Umbilical cord (tissue), 2 donors: ENCODE measurements at places on chromosomes 4 and X. TPM values are rescaled to one million over a fixed set of nuclear protein-coding genes. Genes with fewer than 3 reads are reported as not detected.

GRCh38 chr4:62057031-62057430 lies 856.9 kb downstream of the ADGRL3 start:
- no peak for DNase-seq

- DNase-seq = no peak
Measured at GRCh38 chr4:73705056-73705432, 35.3 kb upstream of the CXCL8 start.

DNA sequence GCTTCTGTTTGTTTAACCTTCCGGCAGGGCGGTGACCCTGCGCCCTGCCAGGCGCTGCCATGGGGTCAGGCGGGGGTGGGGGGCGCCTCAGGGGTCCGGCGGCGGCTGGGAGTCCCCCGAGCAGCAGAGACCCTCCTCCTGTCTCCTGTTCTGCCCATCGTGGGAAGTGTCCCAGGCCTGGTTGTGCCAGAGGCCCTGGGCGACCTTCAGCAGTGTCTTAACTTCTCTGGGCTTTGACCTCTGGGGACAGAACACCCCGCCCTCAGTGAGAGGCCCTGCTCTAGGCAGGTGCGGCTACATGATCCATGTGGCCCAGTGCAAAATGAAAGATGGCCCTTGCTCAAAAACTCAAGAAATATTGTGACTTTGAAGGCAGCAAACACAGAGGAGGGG lies 22.8 kb upstream of the HMX1 start:
- DNase-seq = no peak

GRCh38 chrX:129613596-129613995 lies 41.2 kb downstream of the APLN start:
- no peak for DNase-seq

DNA sequence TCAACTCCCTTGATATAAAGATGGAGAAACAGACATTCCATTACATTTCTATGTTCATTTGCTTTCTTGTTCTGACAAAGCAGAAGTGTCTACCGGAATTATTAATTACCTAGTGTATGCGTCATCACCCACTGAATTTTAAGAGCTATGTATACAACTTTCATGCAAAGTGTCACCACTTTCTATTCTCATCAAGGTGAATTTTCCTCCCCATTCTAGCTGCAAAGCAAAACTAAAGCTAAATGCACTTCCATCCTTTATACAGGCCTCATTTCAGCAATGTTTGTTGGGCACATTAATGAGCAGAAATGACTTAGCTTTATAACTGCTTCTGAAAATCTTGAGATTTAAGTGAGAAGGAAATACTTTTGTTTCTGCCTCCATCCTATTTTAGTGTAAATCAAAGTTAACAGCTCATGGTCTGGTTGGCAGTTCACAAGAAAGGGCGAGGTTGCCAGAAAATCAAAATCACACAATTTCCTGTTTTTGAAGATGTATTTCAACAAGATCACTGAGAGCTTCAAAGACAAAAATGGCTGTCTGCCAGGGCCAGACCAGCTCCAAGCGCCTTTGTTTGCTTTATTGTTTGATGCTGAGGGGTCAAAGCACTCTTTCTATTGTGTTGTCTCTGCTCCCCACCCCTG lies 7.2 kb upstream of the FAM9C start:
- DNase-seq = no peak

DNA sequence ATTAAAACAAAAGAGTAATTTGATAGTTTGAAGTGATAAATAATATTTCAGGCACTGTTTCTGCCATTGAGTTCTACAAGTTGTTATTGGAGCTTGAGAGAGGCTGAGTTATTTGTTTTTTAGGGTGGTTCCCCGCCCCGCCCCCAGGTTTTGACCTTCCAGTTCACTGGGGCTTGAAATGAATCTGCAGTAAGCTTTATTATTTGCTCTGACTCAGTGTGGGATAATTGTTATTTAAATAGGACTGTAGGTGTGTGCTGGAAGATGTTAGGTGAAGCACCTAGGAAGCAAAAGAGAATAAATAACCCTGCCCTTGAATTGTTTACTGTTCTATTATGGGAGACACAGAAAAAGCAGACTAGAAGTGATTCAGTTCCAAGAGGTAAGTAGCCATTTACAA lies 81.2 kb upstream of the KCNIP4 start:
- DNase-seq = no peak

DNA sequence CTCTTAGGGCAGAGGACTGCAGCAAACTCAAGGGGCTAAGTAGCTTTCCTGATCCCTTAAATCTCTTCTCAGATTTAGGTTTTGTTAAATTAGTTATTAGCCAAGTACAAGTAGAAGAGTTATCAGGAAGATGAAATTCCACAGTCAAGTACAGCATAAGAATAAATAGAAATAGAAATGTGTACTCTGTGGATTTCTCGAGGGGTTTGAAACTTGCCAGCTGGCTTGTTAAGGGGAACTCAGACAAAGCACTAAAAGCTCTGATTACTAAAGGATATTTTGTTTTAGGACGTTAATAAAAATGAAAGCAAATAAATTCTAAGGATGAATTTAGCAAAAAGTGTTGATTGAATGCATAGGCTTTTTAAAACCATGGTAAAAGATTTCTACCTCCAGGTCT lies 654.6 kb downstream of the RAPGEF2 start:
- no peak for DNase-seq

GRCh38 chr4:3470244-3471097 lies 7.4 kb downstream of the DOK7 start:
- no peak for DNase-seq

DNA sequence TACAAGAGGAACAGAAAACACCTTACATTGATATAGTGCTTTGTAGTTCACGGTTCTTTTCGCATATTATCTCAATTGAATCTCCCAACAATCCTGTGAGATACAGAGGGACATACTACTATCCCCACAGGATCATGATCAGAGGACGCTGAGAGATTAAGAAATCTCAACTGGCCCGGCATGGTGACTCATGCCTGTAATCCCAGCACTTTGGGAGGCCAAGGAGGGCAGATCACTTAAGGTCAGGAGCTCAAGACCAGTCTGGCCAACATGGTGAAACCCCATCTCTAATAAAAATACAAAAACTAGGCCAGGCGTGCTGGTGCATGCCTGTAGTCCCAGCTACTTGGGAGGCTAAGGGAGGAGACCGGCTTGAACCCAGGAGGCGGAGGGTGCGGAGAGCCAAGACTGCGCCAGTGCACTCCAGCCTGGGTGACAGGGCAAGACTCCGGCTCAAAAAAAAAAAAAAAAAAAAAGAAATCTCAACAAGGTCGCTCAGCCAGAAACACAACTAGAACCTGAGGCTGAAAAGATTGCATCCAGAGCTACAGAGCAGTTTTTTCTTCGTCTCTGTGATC lies 7.4 kb downstream of the APOO start:
- no peak for DNase-seq

DNA sequence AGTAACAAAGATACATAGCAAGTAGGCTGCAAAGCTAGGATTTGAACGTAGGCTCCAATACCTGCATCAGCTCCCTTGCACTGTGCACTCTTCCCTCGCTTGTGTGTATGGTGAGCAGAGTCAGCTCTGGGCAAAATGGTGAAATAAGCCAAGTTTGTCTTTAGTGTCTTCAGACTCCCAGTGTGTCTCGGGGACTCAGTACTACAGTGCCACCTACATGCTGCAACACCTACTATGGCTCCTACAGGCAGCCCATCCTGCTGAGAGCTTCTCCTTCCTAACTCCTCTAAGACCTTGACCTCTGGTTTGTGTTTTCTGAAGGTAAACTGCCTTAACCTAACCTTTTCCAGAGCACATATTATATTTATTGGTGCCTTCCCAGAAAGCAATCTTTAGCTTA lies 42.5 kb downstream of the RTL9 start:
- DNase-seq = no peak

- no peak for DNase-seq
Measured at GRCh38 chr4:126687655-126688358, 945.0 kb upstream of the INTU start.

DNA sequence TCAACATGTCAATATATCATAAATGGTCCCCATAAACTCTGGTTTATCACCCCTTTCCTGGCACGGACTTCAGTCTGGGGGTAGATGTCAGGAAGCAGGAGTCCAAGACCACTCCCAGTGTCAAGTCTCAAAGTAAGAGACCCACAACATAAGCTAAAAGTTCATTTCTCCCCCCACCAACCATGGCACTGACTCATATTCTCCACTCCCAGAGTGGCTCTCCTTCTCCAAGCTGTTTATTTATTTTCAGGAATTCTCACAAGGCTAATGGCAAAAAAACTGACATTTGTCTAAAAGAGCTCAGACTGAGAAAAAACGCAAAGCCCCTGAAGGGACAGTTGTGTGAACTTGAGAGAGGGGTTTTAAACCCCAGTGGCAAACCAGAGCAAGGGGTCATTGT lies 217.0 kb downstream of the RAB28 start:
- DNase-seq = no peak

GPRASP2 gene
- total RNA-seq = 14.9 TPM

IDS gene
- total RNA-seq = 43.6 TPM

ASB12 gene
- 1.9 TPM for total RNA-seq

TRIM75 gene
- total RNA-seq = 1.2 TPM

MYL5 gene
- 10.1 TPM for total RNA-seq

SSX4B gene
- total RNA-seq = not detected

CTAG2 gene
- total RNA-seq = not detected

PCDH10 gene
- 30.6 TPM for total RNA-seq

NUP54 gene
- total RNA-seq = 96.3 TPM

FMR1NB gene
- not detected for total RNA-seq
